PC-3 (cell line): ENCODE measurements at places on chromosomes 16 and 17. TPM values are rescaled to one million over a fixed set of nuclear protein-coding genes. Genes with fewer than 3 reads are reported as not detected.
A peak's percentile ranks its signal among the peaks of the same experiment; 100 is the strongest.

GRCh38 chr17:79070266-79070880, 4.3 kb upstream of the ENGASE start:
- no peak for DNase-seq
- no peaks in the 10 kb centered on the region for H3K27me3 ChIP-seq

The EFNB3 gene
- 4.9 and 7.7 TPM in 2 replicates for total RNA-seq

DNA sequence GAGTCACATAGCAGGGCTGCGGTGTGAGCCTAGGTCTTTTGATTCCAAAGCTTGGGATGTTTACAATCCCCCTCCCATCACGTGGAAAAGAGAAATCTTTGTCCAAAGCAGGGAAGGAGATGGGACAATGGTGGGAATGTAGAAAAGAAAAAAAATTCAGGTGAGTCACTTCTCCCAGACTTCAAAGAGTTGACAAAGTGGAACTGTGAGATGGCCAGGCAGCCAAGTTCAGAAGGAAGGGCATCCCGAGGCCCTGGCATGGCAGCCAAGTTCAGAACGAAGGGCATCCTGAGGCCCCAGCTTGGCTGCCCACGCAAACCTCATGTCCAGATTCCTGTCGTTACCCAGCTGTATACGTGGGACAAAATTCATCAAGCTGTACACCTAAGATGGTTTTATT, 47.5 kb downstream of the FOXL1 start:
- H3K4me1 ChIP-seq, result peaks cover 8% of the 10 kb centered on the region
- no peak for DNase-seq
- no peak overlapping the region for H3K27ac ChIP-seq

DNA sequence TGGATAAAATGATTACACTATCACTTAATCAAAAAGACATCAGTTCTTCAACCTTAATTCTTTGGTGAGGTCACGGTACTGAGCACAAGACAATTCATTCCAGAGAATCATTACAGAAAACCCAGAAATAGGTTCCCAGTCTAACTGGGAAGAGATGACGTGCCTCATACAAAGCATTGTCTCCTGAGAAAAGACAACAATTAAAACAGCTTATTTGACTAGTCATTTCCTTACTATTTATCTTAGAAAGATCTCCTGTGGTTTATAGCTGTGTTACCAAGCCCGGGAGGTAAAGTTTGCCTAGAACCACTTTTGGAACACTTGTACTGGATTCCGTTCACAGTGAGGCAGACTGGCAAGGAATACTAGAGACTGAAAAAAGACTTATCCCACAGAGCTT, 5.1 kb downstream of the PHF12 start:
- DNase-seq, result peak; percentile 83
- no peaks in the 10 kb centered on the region for H3K27me3 ChIP-seq
- H3K4me3 ChIP-seq, result peak overlapping the region; percentile 35; the same call in 1 of the 2 replicates
- peak overlapping the region; percentile 99 for H3K27ac ChIP-seq

GRCh38 chr17:80376531-80376930, 38.4 kb upstream of the ENDOV start:
- no peak overlapping the region for H3K27ac ChIP-seq
- no peak for DNase-seq
- peaks cover 68% of the 10 kb centered on the region for H3K36me3 ChIP-seq
- H3K4me1 ChIP-seq, result no peaks in the 10 kb centered on the region
- no peak overlapping the region for H3K4me3 ChIP-seq

The KRT12 gene
- not detected in 2 replicates for total RNA-seq

DNA sequence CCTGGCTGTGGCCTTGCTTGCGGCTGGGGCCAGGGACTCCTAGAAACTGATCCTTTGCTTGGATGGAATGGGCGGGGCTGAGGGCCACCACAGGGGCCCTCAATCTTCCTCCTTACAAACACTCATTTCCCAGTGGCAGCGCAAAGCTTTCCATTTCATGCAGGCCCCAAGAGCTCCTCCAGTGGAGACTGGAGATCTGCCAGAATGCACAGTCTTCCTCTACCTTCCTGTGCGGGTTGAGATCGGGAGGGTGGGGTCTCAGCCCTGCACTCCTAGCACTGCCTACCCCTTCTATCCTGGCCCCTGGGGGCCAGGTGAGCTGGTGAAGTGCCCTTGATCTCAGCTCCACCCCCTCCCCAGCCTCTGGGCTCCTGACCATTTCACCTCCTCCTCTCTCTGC, 1.7 kb downstream of the NRN1L start:
- peaks cover 6% of the 10 kb centered on the region; the same call in 1 of the 2 replicates for H3K4me1 ChIP-seq
- no peak overlapping the region for H3K4me3 ChIP-seq
- DNase-seq, result no peak
- no peaks in the 10 kb centered on the region for H3K27me3 ChIP-seq
